KG1 (cell line): ENCODE measurements at places on chromosomes 13 and 19.

- no peak for DNase-seq
Observed at GRCh38 chr13:32955881-32956594, 60.2 kb upstream of the KL start.

- no peak for DNase-seq
Observed at GRCh38 chr19:51480590-51480989, 2.3 kb downstream of the CEACAM18 start.

DNA sequence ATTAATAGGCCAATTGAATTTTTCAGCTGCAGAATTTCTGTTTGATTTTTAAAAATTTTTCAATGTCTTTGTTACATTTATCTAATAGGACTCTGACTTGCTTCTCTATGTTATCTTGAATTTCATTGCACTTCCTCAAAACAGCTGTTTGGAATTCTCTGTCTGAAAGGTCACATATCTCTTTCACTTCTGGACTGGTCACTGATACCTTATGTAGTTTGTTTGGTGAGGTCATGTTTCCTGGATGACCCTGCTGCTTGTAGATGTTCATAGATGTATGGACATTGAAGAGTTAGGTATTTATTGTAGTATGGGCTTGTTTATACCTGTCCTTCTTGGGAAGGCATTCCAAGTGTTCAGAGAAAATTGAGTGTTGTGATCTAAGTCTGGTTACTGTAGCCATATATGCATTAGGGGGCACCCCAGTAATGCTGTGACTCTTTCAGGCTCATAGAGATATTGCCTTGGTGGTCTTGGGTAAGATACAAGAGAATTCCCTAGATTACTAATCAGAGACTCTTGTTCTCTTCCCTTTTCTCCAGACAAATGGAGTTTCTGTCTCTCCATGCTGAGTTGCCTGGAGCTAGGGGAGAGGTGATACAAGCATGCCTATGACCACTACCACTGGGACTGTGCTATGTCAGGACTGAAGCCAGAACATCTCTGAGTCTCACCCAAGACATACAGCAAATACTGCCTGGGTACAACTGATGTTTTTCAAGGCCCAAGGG is 27.8 kb downstream of the RFC3 start:
- DNase-seq = no peak

DNA sequence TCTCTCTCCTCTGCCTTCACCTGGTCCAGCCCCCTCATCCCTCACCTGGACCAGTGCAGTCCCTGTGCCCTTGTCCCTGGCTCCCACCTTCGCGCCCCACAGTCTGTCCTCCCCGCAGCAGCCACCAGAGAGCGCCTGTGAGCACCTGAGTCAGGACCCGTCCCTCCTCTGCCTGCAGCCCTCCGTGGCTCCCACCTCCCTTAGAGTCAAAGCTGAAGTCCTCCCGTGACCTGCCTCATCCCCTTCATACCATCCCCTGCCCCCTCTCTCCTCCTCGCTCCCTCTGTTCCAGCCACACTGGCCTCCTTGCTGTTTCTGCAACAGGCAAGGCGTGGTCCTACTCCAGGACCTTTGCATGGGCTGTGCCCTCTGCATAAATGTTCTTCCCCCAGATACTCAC is 10.3 kb downstream of the CELF5 start:
- no peak for DNase-seq

GRCh38 chr19:45765702-45766295 is 3.3 kb downstream of the SIX5 start:
- DNase-seq = no peak

- no peak for DNase-seq
Observed at GRCh38 chr13:25380741-25381324, 9.1 kb downstream of the ATP8A2 start.

GRCh38 chr19:1161716-1162115 is 12.4 kb downstream of the SBNO2 start:
- DNase-seq = no peak

- DNase-seq = peak; percentile 43
Observed at GRCh38 chr19:29714953-29715700, at the start of gene C19orf12. Gene C19orf12, minus strand, starts transcription at chr19:29715261. Its CDS starts 6,848 bp downstream, at chr19:29708413.

GRCh38 chr19:423691-424466 is 14.9 kb upstream of the C2CD4C start:
- DNase-seq = no peak

- no peak for DNase-seq
Observed at GRCh38 chr13:76991432-76991795, 467 bp upstream of the CLN5 start.

DNA sequence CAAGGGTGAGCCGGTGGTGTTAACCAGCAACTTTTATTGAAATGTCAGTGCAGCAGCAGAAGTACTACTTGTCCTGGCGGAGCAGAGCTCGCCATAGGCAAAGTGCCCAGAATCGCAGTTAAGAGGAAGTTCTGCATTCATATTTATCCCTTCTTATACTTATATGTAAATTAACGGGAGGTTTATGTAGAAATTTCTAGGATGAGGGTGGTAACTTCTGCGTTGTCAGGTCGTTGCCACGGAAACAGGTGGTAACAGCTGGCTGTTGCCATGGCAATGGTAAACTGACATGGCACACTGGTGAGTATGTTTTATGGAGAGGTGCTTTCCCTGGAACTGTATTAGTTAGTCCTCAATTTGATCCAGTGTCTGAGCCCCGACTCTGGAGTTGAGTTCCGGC is 2494.9 kb upstream of the PCDH20 start:
- no peak for DNase-seq

DNA sequence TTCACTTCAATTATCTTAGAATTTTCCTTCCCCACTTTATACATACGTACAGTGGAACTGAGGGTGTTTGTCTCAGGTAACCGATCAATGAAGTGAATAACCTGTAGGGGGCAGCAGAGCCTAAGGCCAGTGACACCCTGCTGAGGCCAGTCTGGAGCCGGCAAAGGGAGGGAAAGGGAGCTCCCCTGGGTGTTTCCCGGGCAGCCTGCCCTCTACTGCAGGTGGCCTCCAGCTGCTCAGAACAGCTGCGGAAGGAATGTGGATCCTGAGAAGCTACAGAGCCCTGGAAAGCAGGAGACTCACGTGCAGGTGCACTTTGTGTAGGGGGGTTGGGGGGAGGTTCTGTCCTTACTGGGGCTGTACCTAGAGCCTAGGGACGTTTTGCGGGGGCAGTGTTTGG is 832 bp upstream of the ZNF491 start:
- peak; percentile 76 for DNase-seq

GRCh38 chr13:65892859-65893258 is 1337.3 kb downstream of the PCDH9 start:
- no peak for DNase-seq

GRCh38 chr19:12596485-12596884 is 14.1 kb downstream of the ZNF490 start:
- DNase-seq = no peak

DNA sequence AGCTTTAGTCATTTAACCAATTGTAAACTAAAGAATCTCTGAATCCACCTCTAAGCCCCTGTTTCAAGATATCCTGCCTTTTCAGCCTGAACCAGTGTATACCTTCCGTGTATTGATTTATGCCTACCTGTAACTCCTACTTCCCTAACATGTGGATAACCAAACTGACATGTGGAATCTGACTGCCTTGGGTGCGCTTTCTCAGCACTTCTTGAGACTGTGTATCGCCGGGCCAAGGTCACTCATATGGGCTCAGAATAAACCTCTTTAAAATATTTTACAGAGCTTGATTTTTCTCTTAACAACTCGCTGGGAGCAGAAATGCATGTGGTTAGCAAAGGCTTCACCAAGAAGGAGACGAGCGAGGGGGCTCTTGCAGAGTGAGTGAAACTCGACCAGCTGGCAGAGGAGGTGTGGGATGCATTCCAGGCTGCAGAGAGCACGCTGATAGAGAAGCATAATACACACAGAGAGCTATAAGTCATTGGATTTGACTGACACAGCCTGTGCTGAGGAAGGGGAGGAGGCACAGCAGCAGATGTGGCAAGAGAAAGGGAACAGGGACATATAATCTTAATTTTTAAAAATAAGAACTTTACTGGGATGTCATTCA is 268.2 kb upstream of the MAB21L1 start:
- no peak for DNase-seq

GRCh38 chr19:22622901-22623840 is 11.0 kb upstream of the ZNF492 start:
- no peak for DNase-seq

DNA sequence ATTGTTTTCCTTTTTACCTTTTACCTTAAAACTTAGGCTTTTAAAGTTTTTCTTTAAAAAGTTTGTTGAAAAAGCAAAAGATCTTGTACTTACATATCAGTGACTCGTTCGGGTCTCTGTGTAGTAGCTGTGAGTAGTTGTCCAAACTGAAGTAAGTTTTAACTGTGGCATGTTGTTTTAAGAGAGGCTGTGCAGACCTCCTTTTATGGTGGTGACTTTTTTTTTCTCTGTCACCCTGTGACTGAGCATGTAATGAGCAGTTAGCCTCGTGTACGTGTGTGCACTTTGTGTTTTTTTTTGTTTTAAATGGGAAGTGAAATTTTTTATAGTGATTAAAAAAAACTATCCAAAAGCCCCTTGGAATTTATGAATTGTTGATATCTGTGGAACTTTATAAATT is at the start of gene GPR183:
GPR183 (minus strand) TSS at position 153 of the 400 bp plus-strand sequence. CDS start 11,254 bp downstream, outside the sequence.
- DNase-seq = peak; percentile 44

DNA sequence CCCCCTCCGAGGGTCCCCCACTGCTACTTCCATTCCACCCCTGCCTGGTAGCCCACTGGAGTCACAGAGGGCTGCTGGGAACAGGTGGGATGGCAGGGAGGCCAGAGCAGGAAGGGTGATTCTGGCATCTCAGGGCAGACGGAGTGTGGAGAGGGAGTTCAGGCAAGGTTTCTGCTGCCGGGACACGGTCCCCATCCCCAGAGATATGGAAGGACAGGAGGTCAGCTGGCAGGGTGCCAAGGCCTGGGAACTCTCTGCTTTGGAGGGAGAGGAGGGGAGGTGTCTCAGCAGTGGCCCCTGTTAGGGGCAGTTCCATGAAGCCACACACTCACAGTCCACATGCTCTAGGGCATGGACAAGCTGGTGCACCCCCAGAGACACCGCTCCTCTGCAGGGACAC is 68.1 kb downstream of the CHST8 start:
- no peak for DNase-seq

GRCh38 chr13:112637017-112637801 is 49.3 kb upstream of the TUBGCP3 start:
- no peak for DNase-seq

- DNase-seq = peak; percentile 42
Observed at GRCh38 chr19:24033963-24034342, 53.0 kb upstream of the ZNF254 start.

DNA sequence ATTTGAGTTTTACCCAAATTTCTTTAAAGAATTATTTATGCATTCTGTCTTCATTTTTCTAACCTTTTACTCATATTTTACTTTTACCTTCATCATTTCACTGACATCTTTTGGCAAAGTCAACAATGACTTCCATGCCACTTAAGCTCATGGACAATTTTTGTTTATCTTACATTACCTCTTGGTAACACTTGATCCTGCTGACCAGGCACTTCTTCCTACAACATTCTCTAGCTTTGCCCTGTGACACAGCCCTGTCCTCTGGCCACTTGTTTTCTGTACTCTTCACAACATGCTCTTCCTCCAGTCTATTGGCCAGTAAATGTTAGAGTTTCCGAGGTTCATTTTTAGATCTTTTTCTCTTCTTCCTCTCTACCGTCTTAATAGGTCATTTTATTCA is 377.2 kb downstream of the SUCLA2 start:
- no peak for DNase-seq

DNA sequence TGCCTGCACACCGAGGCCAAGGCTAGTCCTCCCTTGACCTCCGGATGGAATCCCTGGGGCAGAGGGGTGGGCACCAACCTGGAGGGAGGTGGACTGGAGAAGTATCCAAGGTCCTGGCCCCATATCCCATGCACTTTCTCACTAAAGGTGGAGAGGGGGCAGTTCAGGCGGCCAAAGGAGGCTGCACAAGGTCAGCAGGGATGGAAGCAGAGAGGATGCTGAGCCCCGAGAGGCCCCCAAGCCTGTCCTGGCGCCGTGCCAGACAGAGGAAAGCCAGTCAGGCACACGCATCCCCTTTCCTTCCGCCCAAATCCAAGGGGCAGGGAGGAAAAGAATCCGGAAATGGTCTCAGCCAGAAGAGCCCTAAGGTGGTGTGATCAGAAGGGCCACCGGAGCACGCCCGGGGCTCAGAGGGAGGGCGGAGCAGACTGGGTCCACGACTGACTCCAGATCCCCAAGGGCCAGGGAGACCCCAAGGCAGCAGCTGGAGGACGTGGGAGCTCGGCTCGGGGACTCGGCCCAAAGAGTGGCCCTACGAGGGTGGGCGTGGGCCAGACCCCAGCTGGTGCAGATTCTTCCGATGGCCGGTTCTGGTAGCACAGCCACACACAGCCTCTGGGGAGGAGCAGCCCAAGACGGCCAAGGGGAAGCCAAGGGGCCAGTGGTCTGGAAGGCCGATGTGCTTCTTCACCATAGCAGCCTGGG is 60.0 kb downstream of the MLLT1 start:
- no peak for DNase-seq

- no peak for DNase-seq
Observed at GRCh38 chr13:49690133-49690994, 922 bp downstream of the EBPL start.

DNA sequence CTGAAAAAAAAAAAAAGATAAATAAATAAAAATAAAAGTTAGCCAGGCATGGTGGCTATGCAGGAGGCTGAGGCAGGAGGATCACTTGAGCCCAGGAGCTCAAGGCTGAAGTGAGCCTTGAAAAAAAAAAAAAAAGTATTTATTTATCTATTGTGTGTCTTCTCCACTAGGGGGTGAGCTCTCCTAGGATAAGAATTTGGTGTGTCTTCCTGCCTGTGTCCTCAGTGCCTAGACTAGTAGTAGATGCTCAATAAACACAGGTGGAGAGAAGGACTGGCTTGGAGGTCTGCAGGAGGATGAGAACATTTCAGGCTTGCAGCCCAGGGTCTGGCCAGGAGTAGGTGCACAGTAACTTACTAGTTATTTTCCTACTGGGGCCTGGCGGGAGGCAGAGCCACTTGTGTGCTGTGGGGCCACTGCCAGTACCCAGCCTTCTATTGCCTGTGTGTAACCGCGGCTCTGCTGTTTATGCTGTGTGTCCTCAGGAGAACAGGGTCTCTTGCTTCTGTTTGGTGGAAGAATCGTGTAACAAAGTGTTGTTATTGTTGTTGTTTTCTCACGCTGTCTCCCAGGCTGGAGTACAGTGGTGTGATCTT is 5.4 kb downstream of the LMTK3 start:
- no peak for DNase-seq

- DNase-seq = no peak
Observed at GRCh38 chr19:33477781-33478180, 43.8 kb downstream of the PEPD start.

GRCh38 chr13:43965459-43965845 is 85.7 kb downstream of the LACC1 start:
- DNase-seq = no peak

- DNase-seq = no peak
Observed at GRCh38 chr13:66556306-66556705, 673.8 kb downstream of the PCDH9 start.

DNA sequence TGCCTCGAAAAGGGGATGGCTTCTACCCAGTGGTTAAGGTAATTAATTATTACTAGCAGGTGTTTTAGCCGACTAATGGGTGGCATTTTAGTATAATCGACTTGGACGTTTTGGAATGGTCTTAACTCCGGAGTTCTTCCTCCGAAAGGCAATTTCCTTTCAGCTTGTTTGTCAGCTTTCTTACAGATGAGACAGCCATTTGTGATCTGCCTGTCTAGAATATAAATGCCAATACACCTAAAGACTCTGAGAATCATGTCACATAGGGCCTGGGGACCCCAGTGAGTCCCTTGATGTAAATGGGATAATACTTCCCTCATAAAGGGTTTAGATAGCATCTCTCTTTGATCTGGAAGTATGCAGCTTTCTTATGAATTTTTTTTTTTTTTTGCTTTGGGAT is 41.9 kb upstream of the PSG9 start:
- DNase-seq = no peak

- DNase-seq = no peak
Observed at GRCh38 chr13:35460061-35460460, 16.4 kb downstream of the MAB21L1 start.
